ENCODE measurements at places on chromosomes 16 and 17.

DNA sequence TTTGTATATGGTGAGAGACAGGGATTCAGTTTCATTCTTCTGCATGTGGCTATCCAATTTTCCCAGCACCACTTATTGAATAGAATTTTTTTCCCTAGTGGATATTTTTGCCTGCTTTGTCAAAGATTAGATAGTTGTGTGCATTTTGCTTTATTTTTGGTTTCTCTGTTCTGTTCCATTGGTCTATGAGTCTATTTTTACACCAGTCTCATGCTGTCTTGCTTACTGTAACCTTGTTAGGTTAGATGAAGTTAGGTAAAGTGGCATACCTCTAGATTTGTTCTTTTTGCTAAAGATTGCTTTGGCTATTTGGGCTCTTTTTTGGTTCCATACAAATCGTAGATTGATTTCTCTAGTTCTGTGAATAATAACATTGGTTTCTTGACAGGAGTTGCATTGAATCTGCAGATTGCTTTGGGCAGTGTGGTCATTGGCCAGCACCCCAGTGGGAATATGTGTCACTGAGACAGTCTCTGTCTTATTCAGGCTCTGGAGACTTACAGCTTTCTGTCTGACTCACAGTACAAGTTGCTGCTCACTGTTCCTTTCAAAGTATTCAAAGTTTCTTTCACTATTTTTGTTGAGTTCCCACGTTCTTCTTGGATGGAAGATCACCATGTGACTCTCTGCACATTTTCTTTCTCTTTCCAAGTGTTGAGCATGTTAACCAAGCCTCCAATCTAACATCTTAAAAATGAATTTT, 709.1 kb downstream of the CDH11 start:
- no peak for DNase-seq

DNA sequence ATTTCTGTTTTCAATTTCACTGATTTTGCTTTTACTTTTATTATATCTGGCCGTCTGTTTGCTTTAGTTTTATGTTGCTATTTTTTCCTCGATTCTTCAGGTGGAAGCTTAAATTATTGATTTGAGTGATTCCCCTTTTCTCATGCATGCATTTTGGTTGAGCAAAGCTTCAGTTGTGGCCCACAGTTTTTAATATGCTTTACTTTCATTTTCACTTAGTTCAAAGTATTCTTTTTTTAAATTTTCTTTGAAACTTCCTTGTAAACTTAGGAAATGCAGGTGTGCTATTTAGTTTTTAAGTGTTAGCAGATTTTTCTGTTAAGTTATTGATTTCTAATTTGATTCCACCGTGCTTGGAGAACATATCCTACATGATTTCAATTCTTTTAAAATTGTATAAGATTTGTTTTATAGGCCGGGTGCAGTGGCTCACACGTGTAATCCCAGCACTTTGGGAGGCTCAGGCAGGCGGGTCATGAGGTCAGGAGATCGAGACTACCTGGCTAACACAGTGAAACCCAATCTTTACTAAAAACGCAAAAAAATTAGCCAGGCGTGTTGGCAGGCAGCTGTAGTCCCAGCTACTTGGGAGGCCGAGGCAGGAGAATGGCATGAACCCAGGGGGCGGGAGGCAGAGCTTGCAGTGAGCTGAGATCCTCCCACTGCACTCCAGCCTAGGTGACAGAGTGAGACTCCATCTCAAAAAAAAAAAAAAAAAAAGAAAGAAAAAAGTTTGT, 531.2 kb downstream of the KIF2B start:
- no peak for DNase-seq

GRCh38 chr17:72408641-72409040, 287.8 kb downstream of the SOX9 start:
- no peak for DNase-seq

DNA sequence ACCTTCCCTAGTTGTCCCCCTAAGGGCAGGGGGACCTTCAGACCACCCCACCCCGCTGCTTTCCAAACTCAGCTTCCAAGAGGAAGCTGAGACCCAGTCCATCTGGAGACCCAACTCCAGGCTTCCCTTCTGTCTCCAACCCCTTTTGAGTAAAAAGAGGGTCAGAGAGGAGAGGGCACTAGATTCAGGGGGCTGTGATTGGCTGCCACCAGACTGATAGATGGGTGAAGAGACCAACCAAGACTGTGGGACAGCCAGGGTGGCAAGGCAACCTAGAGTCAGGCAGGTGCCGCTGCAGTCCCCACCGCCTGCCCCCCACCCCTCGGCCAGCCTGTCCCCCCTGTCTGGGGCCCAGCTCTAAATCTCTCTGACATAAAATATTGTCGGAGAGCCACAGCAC, 92.5 kb downstream of the SDK2 start:
- DNase-seq: peak; percentile 16

DNA sequence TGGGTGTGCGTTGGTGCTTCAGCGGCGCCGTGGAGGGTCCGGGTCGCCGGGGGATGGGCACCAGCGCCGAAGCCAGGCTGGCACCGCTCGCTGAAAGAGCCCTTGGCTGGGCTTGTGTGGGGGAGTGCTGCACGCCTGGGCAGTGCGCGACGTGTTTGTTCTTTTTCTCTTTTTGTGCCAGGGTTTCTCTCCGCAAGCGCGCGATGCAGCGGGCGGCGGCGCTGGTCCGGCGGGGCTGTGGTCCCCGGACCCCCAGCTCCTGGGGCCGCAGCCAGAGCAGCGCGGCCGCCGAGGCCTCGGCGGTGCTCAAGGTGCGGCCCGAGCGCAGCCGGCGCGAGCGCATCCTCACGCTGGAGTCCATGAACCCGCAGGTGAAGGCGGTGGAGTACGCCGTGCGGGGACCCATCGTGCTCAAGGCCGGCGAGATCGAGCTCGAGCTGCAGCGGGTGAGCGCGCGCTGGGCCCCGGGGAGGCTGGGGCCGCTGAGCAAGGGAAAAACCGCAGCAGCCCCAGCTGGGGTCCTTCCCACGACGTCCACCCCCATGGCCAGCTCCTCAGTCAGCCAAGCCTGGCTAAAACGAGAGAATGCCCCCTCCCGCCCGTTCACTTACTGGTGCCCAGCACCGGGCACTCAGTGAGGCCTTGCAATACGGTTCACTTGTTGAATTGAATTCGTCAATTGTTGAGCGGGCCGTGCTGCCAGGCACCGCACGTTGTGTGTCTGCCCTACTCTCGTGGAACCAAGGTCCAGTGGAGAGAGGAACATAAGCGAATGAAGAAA, 541 bp downstream of the GPT2 start:
- peak; percentile 25 for DNase-seq

DNA sequence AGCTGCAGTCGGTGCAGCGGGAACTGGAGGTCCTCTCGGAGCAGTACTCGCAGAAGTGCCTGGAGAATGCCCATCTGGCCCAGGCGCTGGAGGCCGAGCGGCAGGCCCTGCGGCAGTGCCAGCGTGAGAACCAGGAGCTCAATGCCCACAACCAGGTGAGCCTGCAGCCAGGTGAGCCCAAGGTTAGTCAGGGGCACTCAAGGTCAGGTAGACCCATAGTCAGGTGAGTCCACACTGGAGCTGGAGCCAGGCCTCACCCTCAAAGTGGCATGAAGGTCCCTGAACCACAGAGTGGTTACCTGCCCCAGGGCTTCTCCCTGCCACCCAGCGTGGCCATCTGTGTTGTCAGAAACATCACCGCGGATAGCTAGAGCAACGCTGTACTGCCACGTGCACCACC, 32.2 kb downstream of the PLD6 start:
- DNase-seq: no peak

- peak; percentile 15 for DNase-seq
Measured at GRCh38 chr17:35001549-35001948, 21.2 kb downstream of the LIG3 start.

DNA sequence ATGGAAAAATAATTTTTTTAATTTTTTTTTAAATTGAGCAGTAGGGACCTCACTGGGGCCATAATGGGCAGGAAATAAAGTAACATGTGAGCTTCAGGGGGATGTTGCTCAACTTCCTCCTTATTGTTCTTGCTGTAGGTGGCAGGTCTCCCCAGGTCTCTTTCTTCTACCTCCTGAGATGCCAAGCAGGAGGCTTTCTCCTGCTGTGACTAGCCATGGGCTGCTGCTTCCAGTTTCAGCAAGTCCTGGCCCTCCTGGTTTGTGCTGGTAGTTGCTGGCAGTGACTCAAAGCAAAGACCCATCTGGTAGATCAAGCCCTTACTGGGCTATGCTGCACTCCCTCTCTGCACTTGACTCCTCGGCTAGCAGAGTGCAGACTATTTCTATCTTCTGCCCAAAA, 2.3 kb downstream of the DPEP2NB start:
- peak; percentile 54 for DNase-seq

DNA sequence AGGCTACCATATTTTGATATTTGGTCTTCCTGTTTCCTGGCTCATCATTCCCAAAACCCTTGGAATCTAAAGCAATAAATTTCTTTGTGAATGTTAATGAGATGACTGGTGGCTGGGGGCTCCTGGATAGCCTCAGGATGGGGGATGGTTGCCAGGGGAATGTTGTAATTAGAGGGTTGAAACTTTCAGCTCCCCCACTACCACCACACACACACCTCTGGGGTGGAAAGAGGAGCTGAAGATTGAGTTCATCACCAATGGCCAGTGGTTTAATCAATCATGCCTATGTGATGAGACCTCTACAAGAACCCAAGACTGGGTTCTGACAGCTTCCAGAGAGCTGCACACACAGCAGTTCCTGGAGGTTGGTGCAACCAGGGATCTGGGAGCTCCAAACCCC, 59.1 kb downstream of the HS3ST3A1 start:
- no peak for DNase-seq

DNA sequence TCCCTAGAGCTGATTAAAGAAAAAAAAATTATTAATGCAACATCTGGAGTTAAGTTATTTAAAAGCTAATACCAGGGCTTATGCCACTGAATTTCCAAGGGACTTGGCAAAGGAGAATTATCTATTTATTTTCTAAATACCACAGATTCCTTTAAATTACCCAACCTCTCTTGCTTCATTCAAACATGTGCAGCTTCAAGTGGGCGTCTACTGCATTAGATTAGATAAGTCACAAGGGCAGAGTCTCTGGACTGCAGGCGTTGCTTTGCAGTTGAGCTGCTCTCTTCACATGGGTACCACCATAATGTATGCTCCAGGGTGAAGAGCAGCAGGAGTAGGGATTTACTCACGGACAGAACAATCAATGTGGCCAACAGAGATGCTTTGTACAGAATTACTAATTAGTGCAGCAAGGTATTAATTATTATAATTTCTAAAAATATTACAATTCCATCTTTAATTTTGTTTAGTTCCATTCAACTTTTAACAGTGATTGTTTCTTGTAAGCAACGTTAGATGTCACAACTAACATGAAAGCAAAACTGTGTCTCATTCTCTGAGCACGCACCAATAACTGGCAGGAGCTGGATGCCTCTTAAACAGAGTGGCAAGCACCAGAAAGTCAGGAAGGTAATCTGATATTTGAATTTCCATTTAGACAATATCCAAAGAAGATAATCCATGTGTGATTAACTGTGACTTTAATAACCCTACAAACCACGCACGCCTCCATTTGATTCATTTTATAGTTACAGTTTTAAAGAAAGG, 214.2 kb downstream of the STX8 start:
- DNase-seq: peak; percentile 56

DNA sequence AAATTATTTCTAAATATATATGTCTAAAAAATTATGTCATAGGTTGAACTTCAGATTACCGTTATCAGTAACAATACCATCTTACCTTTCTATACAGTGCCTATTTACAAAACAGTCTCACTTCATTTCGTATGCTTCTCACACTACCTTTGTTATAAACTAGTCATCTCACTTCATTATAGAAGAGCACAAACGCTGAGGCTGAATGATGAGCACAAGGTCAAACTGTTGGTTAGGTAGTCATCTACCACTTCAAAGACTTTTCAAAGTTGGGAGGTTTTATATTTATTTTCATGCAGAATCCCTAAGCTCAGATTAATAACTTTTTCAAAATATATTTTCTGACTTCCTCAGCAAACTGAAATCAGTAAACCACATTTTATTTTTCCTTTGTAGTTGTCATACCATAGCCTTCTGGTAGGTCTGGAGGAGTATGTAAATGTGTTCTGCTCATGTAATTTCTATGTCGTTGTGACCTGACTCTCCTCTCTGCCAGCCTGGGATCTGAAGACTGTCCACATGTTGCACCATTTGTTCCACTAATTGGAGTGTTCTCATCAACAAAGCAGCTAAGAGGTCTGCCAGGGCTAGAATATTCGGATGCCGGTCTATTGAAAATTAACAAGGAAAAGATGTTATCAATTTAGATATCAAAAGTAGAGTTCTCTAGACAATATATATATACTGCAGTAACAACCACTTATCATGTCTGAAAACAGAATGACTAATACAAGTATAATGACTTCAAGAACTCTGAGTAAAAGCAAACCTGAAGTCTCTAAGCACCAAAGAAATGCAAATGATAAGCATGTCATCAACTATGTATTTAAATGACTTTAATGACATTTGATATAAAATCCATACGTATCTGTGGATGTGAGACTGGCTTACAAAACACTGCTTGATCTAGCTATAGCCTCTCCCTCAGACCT, 73.9 kb downstream of the CEP95 start:
- DNase-seq: no peak

DNA sequence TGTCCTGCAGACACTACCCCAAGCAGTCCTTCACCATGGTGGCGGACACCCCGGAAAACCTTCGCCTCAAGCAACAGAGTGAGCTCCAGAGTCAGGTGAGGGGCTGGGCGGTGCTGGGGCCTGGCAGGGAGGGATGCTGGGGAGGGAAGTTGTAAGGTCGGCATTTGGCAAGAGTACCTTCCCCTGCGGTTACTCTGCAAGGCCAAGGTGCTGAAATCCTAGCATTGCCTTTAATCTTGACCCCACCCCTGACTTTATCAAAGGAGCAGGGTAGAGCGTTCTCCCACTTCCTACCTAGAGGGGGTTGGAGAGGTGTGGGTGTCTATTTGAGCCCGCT, 20.5 kb downstream of the LASP1 start:
- DNase-seq: no peak

DNA sequence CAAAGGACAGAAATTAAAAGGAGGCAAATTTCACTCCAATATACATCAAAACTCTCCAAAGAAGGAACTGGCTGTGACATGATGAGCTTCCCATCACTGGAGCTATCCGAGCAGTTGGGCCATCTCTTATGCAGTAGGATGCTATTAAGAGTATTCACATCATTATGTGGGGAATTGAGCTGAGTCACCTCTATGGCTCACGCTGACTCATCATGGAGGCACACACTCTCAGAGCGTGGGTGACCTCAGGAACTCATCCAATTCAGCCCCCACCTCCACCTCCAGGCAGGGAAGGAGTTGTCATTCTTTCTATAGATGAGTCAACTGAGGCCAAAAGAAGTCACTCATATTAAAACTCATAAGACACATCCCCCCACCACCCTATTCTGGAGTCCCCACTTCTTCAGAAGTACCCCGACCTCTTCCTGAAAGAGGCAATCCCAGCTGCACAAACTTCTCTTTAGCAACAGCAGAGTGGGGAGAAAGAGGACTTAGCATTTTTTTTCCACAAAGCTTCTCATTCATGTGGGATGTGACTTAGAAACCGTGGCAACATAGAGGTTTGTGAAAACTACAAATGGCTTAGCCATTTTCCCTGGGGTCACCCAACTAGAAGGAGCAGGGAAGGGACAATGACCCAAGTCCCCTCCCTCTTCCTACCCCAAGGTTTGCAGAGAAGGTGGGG, 32.5 kb downstream of the ABCC12 start:
- peak; percentile 13 for DNase-seq

GRCh38 chr16:11254913-11255736, 879 bp downstream of the SOCS1 start:
- DNase-seq: peak; percentile 67

All from hematopoietic multipotent progenitor cell treated with erythropoietin and hydrocortisone succinate and interleukin-3 and kit ligand, for 6 days (in vitro differentiated cells).